ENCODE measurements at places on chromosomes 5 and 9.
A peak's percentile ranks its signal among the peaks of the same experiment; 100 is the strongest.

DNA sequence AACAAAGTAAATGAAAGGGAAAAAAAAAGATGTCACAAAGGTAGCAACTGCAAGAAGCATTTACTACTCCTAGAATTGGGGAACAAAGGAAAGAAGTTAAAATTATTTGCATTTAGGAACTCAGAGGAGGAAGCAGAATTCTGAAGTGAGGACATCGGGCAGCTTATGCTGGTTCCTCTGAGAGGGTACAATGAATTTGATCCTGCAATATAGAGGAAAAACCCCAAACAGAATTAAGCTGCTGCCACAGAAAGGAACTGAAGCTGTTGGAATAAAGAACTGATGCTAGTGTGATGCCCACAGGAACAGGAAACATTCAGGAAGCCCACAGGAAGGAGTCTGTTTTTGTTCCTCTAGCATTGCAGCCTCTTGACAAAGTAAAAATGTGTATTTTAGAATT is 22.3 kb upstream of the TBCA start:
- no peak for DNase-seq

DNA sequence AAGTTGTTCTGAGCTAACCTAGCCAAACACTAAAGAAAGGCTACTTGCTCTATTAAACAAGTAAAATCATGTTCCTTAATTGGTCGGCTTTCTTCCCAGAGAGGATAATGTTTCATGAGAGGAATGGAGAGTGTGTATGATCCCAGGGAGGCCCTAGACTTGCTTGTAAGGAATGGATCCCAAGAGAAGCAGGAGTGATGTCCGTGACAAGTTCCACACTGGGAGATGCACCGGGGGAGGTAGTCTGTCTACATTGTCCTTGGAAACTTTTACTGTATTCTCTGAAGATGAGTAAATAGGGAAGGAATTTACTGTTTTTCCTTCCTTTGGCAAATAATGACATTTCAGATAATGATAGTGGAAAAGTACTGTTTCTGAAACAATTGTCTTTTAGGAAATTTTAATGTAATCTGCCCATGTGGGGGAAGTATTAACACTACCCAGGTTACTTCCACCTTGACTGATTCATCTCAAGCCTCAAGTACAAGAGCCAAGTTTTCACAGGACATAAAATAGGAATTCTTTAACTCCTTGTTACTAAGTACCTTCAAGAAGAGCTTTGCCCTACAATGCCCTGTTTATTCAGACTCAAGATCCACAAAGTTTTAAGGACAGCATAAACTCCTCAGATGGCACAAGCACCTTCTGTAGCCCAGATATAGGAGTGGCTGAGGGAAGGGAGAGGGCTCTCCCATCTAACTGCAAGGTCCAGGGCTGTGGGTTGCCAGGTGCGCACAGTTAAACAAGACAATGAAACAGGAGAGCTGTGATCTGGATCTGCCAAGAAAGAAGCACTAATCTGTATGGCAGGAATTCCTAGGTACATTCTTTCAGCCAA is 152.1 kb downstream of the GNA14 start:
- DNase-seq: no peak

DNA sequence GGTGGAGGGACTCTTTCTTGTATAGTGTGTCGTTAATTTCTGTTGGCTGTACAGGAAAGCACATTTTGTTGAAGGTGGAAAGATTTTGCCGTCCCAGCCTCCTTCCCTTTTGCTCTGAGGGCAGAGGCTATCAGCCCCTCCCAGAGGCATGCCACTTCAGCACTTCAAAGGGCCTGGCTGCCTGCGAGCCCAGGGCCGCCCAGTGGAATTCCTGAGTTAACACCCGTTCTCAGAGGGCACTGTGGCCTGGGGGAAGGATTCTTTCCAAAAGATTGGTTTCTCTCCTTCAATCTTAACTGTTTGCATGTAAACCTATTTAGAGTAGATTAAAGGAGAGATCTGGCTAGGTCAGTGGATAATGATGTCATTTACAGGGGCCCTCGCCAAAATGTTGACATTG is 238.6 kb downstream of the FANCC start:
- no peak for DNase-seq

DNA sequence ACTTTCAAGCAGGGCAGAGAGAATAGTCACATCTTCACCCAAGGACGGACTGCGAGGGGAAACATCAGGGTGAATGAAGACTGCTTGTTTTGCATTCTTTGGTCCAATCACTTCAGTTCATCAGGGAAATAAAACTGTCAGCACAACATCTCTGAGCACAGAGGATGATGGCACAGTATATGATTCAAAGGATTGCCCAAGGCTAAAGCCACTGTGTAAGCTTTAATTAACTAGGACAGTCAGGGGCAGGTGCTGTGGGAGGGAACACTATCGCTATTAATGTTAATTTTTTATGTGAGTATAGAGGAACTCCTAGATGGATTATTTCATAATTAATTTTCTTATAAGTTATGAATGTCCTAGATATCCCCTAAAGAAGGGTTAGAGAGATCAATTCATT is 112.1 kb downstream of the BASP1 start:
- DNase-seq: no peak

DNA sequence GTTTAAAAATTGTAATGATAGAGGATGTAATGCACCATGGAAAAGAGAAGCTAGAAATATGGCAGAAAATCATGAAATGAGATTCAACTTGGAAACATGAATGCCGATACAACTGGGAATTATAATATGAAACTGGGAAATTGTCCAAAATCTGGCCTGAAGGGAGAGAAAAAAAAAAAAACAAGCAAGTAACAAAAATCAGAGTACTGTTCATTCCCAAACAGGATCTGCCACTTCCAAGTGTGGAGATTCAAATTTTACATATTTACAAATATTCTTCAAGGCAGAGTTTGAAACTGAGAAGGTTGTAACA is 56.6 kb upstream of the MOCS2 start:
- no peak for DNase-seq

GRCh38 chr5:59437176-59437575 is 456.4 kb downstream of the PDE4D start:
- DNase-seq: no peak

- DNase-seq: peak; percentile 10
These were observed 412 bp downstream of the RIOK2 start for GRCh38 chr5:97182571-97183099.

GRCh38 chr5:61467766-61468482 is 135.9 kb downstream of the ZSWIM6 start:
- no peak for DNase-seq

DNA sequence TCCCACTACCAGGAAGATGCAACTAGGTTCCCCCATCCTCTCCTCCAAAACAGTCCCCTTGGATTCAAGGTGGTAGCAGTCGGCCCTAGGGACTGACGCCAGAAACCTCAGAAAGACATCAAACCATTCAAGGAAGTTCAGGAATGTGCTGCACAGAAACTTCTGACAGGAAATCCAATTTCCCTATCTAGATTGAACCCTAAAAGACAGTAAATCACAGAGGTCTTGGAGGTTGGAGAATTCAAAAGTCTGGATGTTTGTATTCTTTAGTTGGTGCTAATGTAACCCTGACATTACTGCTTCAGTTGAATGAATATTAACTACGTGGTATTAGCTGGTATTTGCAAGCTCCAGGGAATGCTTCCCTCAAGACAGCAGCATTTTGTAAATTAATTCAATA is 125.3 kb downstream of the SYK start:
- no peak for DNase-seq

DNA sequence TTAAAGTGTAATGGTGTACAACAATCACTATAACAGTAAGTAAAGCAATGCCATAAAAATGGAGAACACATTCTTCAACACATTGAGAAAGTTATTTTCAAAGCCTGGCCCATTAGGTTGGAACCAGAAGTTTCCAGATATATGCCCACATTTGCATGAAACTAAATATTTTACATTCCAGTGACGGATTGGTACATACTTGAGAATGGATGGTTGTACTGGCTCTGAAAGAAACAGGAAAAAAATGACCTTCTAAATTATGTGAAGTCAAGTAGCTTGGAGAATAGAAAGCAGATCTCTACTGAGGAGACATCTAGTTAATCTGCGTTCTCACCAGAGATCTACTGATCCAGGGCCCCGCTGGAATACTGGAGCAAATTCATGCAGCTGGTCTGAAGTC is 1037.0 kb downstream of the NR2F1-AS1 start:
- DNase-seq: no peak

- DNase-seq: peak; percentile 35
These were observed 32.7 kb upstream of the SPARC start for GRCh38 chr5:151719228-151720000.

DNA sequence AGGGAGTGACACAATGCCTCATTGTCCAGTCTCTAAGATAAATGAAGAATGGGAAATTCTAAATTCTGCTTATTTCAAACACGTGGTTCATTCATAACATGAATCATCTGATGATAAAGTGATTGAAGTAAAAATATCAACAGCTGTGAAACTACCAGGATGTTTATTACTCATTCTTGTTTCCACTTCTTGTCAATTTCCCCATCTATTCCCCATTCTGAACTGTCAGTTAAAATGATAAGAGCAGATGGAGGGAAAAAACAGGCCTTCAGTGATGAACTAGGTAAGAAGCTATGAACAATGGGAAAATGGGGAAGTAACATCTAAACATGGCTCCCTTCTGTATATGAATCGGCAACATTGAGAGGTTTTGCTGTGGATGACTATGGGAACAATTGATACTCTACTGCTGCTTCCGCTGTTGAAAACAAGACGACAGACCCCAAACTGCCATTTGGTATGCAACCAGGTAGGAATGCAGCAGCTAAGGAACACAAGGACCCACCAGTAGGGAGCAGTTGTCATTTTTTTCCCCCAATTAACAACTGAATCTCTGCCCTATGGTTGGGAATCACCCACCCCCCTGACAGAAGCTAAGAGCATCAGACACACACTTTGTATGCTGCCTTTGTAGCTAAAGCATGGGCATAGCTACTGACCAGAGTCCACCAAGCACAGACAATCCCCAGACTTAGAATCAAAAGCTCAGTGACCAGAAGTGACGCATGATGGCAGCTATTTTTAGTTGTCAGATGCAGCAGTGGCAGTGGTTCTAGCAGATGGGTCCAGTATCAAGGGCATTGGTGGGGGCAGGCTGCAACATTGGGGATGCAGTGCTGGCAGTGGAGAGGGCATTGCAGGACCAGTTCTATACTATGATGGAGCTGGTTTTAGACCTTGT is 52.9 kb upstream of the ZNF366 start:
- no peak for DNase-seq

- DNase-seq: peak; percentile 50
These were observed 58.7 kb downstream of the NXNL2 start for GRCh38 chr9:88593537-88594185.

GRCh38 chr5:137015540-137016116 is 483.5 kb downstream of the SPOCK1 start:
- no peak for DNase-seq

DNA sequence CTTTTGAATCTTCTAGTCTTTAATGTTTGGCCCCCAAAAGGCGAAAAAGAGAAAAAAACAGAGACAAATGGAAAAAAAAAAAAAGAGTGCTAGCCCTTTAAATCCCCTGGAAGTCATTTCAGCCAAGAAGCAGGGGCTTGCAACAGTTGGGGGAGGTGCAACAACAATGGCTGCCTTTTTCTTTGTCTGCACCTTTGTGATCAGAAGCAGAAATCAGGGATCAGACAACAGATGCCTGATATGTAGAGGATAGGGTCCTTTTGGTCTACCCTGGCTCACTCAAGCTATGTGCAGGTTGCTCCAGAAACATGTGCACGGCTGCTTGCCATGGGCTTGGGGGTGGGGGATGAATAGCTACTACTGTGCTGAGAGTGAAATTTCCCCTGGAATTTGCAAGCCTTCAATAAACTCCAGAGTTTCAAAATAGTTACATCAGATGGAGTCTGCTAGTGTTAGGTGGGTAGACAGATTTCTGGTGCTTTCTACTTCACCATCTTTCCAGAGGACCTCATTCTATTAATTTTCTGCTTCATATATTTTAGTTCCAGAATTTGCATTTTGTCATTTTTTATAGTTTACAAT is 150.9 kb downstream of the FGF18 start:
- DNase-seq: no peak

DNA sequence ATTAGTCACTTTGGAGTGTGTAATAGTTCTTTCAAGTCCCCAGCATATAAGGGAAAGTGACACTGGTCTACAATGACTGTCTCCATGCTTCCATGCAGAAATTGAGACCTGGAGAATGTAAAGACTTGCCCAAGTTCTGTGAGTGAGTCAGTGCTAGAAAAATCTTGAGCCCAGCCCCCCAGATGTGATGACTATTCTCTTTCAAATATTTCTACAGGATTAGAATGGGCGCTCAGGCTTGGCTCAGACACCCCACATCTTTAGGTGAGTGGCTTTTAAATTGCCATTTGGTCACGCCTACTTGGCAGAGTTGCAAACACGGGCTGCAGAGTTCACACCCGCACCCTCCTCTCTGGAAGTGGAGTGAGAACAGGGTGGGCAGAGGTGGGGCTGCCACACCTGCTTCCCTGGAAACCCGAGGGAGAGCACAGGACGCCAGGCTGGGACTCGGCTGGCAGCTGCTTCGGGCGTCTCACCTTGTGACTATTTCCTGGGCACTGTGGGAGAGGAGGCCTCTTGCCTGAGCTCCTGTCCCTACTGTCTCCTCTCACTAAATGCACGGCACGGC is 37.6 kb downstream of the ROPN1L start:
- no peak for DNase-seq

DNA sequence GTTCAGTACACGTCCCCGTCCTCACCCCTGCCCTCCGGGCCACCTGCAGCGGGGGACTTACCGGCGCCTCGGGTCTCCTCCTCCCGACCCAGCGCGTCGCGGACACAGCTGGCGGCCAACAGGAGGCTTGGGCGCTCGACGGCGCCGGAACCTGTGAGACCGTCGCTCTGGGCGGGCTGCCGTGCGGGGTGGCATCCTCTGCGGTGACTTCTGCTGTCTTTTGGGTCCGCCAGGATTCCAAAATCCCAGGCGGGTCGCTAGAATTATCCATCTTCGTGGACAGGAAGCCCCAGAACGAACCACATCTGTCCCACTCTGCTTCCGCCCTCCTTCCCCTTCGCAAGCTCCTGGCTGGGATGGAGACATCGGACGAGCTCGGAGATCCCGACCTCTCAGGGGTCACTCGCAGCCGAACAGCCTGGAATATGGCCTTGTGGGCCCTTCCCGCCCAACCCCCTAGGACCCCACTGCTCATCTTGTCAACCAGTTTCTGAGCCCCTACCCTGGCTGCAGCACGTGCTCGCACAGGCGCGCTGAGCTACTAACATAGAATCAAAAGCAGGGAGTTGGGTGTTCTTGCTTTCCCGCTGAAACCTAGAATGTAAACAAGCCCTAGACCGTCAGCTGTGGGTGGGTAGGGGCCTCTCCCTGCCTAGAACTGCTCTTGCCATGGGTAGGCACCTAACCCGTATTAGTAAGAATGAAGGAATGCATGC is 947 bp upstream of the MARCHF3 start:
- DNase-seq: peak; percentile 4

DNA sequence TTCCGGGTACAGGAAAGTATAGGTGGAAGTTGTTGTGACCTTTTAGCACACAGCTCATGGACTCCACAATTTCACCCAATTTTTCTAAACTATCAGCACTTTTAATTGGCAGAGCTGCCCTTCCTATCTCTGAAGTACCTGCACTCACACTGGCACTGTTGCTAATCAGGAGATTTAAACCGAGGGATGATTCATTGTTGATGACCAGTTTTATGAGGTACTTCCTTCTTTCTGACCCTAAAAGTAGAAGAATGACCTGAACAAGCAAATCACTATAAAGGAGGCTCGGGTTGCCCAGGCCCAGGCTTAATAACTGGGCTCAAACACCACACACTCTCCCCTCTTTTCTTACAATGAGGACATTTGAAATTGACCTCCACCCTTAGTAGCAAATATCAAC is 105.9 kb downstream of the KCNN2 start:
- no peak for DNase-seq

All from activated CD4-positive, alpha-beta T cell treated with anti-CD3 and anti-CD28 coated beads, Interleukin-2, Interleukin-4, amounts not matched to agents 100 ng/mL and 50 ng/mL, durations not matched to agents 16 hours and 8 hours (primary cell).